ENCODE measurements at places on chromosomes 2 and 18. TPM values are rescaled to one million over a fixed set of nuclear protein-coding genes. Genes with fewer than 3 reads are reported as not detected.

CTNNA2 gene
- polyA plus RNA-seq: 0.52 TPM

RUFY4 gene
- polyA plus RNA-seq: 0.16 TPM

SPC25 gene
- 7.5 TPM for polyA plus RNA-seq

ARHGEF33 gene
- polyA plus RNA-seq: 1.5 TPM

PARD3B gene
- 6.8 TPM for polyA plus RNA-seq
